NCI-H2171 (cell line): ENCODE measurements at places on chromosomes 11 and 22.

DNA sequence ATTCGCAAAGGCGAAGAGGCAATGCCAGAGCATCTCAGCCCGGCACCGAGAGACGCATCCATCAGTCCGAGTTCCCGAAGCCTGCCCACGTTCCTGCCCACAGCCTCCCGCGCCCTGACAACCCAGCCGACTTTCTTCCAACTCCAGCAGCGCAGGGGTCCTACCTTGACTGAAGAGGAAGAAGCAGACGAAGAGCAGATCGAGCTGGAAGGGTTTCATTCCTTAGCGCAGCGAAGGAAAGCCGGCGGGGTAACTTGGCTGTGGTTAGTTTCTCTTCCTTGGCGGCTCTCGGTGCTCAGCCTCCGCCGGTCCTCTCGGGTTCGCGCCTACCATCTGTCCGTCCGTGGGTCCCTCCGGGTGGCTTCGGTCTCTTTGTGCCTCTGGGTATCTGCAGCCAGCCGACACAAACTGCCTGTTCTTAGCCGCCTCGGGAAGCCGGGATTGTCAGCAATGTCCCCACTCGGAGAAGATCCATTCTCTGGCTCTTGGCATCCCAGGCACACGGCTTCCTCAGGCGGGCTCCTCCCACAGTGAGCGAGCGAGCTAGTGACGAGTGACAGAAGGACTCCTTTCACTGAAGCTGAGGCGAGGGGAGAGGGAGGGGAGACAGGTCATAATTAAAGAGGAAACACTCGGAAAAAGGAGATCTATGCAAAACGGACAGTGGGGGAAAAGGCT lies at the start of gene KIRREL3:
Gene KIRREL3, minus strand, starts transcription at position 480 of the 678 bp plus-strand sequence.
- peak; percentile 5 for DNase-seq

- DNase-seq = no peak
Observed at GRCh38 chr11:87306262-87306851, 268.6 kb downstream of the TMEM135 start.

- no peak for DNase-seq
Observed at GRCh38 chr11:13008625-13009475, at the start of gene RASSF10. RASSF10 (plus strand) TSS chr11:13009316; CDS start chr11:13009577, 261 bp downstream.

DNA sequence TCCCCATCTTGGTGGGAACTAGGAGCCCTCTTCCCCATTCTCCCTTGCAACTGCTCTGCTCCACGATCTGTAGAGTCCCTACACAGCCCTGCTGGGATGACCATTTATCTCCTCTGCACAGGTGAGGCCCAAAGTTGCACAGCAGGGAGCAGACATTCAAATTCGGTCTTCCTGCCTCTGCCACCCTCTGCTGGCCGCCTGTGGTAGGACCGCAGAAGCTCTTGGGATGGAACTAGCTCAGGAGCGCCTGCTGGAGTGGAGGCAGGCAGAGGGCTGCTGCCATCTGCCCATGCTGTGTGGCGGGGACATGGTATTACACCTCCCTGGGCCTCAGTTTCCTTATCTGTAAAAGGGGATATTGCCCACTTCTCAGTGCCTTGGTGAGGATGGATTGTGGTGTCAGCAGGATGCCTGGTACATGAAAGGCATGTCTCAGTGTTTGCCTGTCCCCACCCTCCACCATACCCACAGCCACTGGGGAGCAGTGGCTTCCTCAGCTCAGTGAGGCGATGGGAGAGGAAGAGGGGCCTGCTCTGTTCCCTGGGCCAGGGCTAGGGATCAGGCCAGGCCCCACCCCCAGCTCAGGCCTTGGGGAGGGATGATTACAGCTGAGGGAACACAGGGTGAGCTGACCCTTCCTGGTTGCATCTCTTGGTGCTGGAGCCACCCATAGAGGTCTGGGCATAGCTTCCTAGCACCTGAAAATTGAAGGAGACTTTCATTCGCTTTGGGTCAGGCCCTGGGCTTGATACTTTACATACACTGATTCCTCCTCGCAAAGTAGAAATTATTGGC lies 11.3 kb upstream of the OMP start:
- DNase-seq = peak; percentile 25

DNA sequence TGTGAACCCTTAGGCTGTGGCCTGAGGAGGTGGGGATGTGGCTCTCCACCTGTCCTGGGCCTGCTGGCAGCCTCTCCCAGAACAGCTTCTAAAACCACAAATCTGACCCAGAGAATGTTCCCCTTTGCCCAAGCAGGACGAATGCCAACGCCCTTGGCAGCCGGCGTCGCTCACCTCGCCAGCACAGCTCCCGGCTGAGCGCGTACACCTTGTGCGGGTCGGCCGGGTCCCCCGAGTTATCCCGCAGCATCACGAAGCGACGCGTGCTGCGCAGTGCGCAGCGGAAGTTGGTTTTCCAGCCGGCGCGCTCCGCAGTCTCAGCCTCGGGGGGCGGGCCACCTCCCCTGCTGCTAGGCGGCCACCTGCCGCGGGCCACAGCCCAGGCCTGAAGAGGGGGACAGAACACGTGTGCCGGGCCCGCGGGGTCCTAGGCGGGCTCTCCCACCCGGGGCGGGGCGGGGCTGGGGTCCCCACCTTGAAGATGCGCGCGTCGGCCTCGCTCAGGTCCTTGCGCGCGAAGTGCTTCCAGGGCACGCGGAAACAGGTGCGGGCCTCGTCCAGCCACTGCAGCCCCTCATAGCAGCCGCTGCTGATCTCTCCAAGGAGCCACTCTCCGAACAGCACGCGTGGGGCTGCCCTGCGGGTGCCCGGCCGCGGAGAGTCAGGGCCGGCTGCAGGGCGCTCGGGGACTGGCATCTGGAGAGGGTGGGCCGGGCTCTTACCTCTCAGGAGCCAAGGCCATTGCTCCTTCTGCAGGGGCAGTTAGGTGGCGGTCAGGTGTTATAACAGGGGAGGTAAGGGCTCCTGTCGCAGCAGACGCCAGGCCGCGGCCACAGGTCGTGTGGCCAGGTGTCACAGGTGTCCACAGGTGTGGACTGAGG lies 887 bp downstream of the IRF7 start:
- no peak for DNase-seq

- no peak for DNase-seq
Observed at GRCh38 chr11:92149996-92150395, 74.6 kb upstream of the FAT3 start.

DNA sequence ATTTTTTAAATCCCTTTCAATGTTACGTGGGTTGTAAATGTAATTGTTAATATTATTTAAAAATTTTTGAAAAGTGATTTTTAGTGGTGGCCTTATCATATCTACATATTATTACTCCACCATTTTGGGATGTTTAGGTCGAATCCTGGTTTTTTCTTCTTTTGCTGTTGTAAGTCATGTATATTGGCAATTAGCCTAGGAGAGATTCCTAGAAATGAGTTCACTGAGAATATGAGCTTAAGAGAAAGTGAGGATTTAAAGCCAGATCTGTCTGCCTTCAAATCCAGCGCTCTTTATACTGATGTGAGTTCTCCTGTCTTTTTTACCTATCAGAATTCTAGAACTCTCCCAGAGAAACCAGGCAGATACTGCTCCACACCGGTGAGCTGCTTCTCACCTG lies 56.1 kb downstream of the PTPRJ start:
- DNase-seq = no peak

- DNase-seq = no peak
Observed at GRCh38 chr11:78253797-78254196, 65.1 kb downstream of the USP35 start.

DNA sequence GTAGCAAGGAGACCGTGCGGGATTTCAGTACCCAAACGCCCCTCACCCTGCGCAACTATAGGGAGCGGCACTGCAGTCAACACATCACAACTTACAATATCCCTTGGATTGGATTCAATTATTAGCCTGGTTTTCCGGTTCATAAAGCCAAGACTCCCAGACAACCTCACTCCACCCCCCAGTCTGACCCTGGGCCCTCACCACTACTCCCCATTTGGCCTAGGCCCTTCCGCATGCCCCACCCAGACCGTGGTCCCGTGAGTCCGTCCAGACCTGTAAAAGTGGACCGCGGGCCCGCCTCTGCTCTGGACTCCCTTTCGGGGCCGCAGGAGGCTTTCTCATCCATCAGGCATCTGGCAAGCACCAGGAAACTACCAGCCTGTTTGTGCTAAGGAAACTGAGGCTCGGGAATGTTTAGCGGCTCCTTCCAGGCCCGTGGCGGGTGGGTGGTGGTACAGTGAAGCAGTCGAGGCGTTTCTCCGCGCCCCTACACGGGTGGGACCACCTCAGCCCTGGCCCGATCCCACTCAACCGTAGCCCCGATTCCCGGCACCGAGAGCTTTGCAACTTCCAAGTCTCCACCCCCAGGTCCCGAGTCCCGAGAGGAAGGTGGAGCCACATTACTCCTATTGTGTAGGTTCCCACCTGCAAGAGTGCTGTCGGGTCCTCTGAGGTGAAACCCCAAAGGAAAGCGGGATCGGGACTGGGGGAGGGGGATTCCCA lies 679 bp upstream of the DPP3 start:
- peak; percentile 85 for DNase-seq

GRCh38 chr22:23104187-23104971 lies 34.1 kb downstream of the GNAZ start:
- DNase-seq = no peak

GRCh38 chr11:108947654-108948570 lies 283.0 kb downstream of the DDX10 start:
- DNase-seq = no peak

GRCh38 chr11:33965032-33965431 lies 73.2 kb upstream of the LMO2 start:
- DNase-seq = no peak

DNA sequence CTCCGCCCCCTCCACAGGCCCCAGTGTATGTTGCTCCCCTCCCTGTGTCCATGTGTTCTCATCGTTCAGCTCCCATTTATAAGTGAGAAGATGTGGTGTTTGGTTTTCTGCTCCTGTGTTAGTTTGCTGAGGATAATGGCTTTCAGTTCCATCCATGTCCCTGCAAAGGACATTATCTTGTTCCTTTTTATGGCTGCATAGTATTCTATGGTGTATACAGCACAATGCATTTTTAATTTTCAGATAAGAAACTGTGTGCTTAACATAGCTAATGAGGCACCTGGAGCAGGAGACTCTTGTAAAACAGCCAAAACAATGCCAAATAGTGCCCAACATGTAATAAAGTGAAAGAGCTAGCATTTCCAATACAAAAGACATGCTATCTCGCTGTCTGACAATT lies 21.8 kb downstream of the ALG9 start:
- no peak for DNase-seq

- no peak for DNase-seq
Observed at GRCh38 chr11:68341557-68342458, 29.4 kb downstream of the LRP5 start.

DNA sequence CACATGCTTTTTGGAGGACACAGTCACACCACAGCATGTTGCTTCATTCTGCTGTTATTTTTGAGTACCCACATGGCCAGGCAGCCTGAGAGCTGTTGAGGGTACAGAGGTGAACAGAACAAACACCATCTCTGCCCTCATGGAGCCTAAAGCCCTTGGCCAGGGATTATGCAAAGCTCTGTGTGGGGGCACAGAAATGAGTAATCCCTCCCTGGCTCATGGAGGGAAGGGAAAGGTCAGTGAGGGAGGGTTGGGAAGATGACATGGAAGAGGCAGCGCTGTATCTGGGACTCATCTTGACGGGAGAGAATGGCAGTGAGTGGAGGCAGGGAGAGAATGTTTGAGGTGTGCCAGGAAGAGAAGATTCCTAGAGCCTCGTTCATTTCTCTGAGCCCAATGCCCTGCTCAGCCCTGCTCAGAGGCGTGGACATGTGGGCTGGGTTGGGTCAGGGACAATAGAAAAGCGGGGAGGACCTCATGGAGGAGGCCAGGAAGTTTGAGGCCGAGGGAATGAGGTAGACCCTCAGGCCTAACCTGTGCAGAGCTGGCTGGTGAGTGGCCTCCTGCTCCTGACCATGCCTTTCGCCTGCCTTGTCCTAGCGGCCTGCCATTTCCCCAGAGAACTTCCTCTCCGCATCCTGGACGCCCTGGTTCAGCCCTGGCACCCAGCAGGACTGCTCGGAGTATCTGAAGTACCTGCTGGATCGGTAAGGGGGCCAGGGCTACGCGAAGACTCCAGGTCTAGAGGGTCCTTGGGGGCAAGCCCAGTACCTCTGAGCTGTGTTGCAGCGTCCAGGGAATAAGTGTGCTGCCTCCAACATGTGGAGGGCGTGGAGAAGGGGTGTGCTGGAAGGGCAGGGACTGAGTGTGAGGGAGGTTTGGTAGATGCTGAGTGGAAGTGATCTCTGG lies 19.8 kb downstream of the USP35 start:
- no peak for DNase-seq

DNA sequence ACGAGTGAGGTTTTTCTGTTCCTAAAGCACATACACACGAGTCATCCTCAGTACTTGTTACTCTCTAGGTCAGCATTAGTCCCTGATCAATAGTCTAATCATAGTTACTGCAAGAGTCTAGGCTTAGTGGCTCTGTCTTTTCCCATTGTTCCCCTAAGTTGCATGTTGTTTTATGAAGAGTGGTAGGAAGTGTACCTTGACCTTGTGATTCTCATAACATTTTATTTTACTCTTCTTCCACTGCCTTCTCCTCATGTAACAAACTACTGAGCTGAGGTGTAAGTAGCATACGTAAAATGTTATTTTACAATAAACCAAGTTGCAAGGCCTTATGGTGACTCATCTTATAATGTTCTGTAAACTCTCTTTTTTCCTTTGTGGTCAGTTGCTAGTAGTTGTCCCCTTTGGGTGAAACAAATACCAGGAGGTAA lies 15.0 kb downstream of the METTL15 start:
- DNase-seq = no peak

DNA sequence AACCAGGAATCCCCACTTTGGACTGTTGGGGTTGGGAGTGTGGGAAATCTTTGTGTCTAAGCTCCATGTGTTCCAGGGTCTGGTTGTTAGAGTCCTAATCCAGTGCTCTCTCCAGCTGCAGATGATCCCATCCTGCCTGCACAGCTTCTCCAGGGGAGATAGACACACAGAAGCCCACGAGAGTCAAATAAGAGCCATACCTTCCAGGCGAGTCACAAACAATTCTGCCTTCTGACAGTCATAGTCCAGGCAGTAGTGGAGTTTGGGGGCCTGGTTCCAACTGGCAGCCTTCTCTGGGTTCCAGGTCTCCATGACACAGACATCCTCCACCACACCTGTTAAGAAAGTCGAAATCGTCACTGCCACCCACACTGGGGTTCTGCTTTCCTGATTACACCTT lies 32.1 kb downstream of the SYT13 start:
- DNase-seq = no peak

DNA sequence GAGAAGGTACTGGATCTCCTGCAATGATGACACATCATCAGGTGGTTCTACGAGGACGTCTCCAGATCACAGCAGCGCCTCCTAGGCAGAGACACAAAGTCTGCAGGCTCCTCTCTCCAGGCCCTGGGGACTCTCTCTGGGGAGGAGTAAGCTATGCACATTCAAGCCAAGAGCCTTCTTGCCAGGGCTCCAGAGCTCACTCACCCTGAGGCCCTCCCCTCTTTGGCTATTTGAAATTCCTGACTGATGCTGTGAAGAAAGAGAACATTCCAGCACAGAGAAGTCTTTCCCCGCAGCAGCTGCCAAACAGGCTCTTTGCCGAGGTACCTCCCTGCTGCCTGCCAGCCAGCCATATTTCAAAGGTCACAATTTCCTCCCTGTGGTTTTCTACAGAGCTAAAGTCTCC lies 204.9 kb downstream of the CSNK2A3 start:
- DNase-seq = no peak

GRCh38 chr11:1202776-1203504 lies 19.9 kb upstream of the MUC5B start:
- DNase-seq = no peak

- DNase-seq = peak; percentile 40
Observed at GRCh38 chr11:86418917-86419316, 44.2 kb downstream of the CCDC81 start.
